NCI-H226 (cell line): ENCODE measurements at places on chromosomes 13 and 19.
A peak's percentile ranks its signal among the peaks of the same experiment; 100 is the strongest.

- no peak for DNase-seq
These were observed 225 bp upstream of the GARIN5A start for GRCh38 chr19:50476907-50477238.

DNA sequence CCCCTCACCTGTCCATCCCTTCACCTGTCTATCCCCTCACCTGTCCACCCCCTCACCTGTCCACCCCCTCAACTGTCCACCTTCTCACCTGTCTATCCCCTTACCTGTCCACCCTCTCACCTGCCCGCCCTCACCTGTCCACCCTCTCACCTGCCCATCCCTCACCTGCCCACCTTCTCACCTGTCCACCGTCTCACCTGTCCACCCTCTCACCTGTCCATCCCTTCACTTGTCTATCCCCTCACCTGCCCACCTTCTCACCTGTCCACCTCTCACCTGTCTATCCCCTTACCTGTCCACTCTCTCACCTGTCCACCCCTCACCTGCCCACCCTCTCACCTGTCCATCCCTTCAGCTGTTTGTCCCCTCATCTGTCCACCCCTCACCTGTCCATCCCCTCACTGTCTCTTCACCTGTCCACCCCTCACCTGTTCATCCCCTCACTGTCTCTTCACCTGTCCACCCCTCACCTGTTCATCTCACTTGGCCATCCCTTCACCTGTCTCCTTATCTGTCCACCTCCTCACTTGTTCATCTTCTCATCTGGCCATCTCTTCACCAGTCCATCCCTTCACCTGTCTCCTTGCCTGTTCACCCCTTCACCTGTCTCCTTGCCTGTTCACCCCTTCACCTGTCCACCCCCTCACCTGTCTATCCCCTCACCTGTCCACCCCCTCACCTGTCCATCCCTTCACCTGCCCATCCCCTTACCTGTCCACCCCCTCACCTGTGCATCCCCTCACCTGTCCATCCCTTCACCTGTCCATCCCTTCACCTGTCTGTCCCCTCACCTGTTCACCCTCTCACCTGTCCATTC is 12.7 kb upstream of the KANK2 start:
- DNase-seq, result no peak

DNA sequence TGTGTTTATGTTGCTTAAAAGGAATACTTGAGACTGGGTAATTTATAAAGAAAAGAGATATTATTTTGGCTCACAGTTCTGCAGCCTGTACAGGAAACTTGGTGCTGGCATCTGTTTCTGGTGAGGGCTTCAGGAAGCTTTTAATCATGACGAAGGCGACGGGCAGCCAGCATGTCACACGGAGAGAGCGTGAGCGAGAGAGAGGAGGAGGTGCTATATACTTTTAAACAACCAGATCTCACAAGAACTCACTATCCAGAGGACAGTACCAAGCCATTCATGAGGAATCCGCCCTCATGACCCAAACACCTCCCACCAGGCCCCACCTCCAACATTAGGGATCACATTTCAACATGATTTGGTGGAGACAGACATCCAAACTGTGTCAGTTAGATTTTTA is 163.4 kb upstream of the TSC22D1 start:
- DNase-seq, result no peak

DNA sequence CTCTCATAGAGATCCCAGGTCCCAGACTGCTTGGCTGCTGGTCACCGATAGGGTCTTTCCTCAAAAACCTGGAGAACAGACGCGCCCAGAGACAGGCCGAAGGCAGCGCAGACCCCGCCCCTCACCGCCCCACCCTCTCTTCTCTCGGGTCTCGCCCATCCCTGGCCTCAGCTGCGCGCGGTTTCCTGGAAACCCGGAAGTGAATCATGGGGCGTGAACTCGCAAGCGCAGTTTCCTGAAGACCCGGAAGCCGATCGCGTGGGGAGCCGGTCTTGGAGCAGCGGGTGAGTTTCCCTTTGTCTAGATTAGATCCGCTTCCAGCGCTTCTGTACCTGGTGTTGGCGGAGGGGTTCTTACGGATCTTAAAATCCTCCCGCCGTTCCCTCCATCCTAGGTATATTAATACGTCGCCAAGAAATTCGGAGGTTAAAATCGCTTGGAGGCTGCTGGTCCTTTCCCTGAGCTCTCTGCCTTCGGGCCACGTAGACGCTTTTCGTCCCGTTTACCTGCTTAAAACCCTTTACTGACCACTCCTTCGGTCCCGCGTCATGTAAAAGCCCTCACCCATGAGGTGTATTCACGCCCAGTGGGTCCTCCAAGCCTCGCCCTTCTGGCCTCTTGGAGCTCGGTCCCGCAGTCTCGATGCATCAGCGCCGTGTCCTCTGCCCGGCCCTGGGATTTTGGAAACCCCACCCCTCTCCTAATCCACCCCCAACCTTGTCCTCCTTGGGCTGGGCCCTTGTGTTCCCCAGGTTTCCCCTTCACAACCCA is at the start of gene ZNF578:
ZNF578 (plus strand) TSS at position 230 of the 771 bp plus-strand sequence. CDS start 48,293 bp downstream, outside the sequence.
- no peak for DNase-seq

DNA sequence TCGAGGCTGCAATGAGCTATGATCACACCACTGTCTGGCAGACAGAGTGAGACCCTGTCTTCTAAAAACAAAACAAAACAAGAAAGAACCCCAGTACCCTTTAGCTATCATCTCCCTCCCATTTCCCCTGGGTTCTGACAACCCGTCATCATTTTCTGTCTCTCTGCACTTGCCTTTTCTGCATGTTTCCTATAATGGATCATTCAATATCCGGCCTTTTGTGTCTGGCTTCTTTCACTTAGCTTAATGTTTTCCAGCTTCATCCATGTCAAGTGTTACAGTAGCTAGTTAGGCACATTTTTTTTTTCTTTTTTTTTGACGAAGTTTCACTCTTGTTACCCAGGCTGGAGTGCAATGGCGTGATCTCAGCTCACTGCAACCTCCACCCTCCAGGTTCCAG is 16.5 kb downstream of the AP2S1 start:
- no peak for DNase-seq

GRCh38 chr19:50476224-50476906 is at the start of the genes EMC10 and GARIN5A:
Gene EMC10, plus strand, starts transcription at chr19:50476507. Its CDS starts 38 bp downstream, at chr19:50476545.
Gene GARIN5A, minus strand, starts transcription at chr19:50476848. Its CDS starts 460 bp downstream, at chr19:50476388.
- peak; percentile 90 for DNase-seq

DNA sequence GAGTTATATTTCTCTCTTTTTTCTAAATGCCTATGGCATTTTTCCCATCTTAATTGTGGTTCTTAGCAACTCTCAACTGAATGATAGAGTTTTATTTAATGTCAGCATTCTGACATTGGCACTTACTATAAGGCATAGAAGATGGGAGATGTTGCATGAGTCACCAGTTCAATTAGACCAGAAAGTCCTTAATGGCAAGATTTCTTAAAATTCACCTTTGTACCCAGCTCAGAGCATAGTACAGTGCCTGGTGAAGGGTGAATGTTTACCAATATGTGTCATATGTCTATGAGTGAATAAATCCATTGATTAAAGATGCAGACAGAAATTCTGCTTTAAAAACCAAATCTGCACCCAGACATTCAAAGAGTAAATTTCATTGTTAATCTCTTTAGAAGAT is 526.9 kb downstream of the EFNB2 start:
- no peak for DNase-seq
